8988T (cell line): ENCODE measurements at places on chromosomes 6 and 20.
A peak's percentile ranks its signal among the peaks of the same experiment; 100 is the strongest.

DNA sequence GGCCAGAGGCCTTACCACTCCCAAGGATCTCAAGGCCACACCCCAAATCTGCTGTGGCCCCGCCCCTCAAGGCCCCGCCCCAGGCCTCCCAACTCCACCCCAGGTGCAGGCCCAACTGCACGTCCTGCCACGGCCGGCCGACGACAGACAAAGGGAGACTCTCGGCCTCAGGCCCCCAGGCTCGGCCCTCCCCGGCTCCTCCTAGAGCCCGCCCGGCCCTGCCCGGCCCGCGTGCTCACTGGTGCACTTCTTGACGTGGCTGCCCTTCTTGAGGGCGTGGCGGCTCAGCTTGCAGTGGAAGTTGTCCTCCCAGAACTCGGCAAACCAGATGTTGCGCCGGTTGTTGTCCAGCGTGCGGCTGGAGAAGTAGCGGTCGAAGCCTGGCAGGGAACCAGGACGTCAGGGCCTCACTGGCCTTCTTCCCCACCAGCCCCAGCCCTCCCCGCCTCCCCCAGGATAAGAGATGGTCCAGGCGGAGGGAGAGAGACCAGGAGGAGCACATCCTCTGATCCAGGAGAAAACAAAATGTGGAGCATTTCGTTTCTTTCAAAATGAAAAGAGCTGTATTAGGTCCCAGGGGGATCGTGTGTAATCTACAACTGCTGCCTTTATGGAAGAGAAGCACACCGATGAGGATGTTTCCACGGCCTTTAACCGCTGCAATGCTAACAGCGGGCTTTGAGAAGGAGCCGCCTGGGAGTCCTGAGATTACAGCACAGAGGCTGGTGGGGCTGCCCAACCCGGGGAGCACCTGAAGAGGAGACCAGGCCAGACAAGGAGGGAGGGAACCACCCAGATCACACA is 89.4 kb downstream of the GRM4 start:
- no peak for DNase-seq

GRCh38 chr20:47315339-47316056 is 41.0 kb downstream of the ZMYND8 start:
- DNase-seq: peak; percentile 42

DNA sequence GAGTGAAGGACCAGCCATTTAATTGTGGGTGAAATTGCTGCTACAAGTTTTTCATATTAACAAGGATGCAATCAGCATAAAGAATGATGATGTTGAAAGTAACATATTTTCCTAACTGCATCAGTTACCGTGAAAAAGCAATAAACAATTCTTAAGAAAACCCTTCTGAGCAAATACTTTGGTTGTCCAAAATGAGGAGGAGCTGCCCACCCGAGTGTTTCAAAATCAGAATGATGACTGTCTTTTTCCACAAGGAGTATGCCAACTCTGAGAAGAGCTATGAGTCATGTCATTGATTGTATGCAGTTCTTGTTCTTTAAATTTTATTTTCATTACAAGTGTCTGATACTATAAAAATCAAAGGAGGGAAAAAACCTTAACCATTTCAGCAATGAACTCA is 470.5 kb downstream of the COL12A1 start:
- no peak for DNase-seq

GRCh38 chr6:95203153-95203754 is 374.1 kb upstream of the MANEA start:
- DNase-seq: no peak

GRCh38 chr6:144158133-144158532 is 7.8 kb downstream of the STX11 start:
- DNase-seq: peak; percentile 32

- no peak for DNase-seq
Measured at GRCh38 chr6:15712797-15713196, 50.0 kb upstream of the DTNBP1 start.

GRCh38 chr20:20201124-20201523 is 148.8 kb downstream of the CFAP61 start:
- DNase-seq: no peak

DNA sequence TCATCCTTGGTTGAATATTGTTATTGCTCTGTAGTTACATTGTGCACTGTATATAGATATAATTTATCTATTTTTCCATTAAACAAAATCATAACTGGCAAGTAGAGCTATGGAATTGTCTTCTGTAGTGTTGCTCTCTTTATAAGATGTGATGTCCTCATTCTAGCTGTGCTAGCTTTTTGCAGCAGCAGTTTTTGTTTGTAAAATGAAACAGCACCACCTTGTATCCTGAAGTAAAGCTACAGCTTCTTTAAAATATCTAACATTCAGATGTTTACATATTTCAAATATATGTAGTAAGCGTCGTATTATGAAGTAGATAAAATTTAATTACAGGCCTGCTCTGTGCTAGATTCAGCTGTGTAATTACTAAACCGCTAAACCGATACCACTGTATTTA is 328.8 kb upstream of the MANEA start:
- no peak for DNase-seq

GRCh38 chr6:154386848-154387717 is 30.5 kb upstream of the IPCEF1 start:
- no peak for DNase-seq

DNA sequence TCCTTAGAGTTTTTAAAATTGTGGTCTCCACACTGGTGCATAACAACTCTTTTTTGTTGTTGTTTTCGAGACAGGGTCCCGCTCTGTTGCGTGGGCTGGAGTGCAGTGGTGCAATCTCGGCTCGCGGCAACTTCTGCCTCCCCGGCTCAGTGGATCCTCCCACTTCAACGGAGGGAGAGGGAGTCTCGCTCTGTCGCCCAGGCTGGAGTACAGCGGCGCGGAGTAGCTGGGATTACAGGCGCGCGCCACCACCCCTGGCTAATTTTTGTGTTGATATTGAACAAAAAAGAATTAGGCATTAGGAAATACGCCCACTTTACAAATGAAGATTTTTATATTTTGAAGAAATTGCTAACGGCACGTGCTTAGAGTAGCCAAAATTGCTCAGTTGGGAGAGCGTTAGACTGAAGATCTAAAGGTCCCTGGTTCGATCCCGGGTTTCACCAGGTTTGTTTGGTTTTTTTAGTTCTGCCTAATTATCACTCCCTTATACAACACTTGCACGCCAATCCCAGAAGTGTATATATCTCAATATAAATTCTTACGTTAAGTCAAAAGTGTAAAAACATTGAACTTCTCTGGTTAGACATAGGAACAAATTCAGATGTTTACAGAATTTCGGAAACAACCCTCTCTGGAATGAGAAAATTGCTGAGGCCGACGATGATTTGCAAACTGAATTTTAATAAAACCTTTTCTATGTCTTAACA is 159.6 kb downstream of the TRIM27 start:
- DNase-seq: no peak

DNA sequence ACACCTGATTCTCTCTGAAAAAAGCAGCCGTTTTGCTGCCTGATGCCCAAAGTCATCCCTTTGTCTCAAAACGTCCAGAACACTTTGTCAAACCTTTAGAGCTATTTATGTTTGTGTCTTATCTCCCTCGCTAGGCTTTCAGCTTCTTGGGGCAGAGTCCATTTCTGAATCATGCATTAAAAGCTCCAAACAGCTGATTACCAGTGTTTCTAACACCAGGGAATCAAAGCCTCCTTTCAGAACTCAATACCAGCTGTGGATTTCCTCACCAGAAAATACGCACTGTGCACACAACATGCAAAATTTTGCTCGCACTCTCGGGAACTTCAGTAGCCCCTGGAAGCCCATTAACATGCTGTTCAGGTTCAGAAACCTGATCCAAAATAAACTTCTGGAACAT is 333.3 kb downstream of the HACE1 start:
- no peak for DNase-seq

DNA sequence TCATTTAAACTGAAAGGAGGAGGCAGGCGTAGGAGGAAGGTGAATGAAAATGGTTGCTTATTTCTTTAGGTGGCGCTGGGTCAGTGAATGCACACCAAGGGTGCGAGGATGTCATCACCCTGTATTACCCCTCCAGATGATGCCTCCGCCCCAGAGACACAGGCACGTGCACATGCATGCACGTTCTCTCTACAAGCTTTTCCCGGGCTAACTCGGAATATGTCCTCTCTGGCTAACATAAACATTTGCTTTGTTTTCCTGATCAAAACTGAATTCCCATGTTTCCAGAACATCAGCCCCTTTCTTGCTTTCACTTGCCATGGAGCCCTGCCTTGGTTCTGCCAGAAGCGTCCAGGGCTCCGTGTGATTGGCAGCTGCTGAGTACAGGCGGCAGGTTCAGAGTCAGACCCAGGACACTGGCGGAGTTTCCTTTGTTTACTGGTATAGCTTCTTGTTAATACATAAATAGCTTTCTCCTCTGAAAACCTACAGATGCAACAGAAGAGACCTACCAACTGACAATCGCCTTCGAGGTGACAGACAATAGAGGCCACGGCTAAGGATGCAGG is 131.2 kb upstream of the RPS6KA2 start:
- DNase-seq: no peak

GRCh38 chr6:53898026-53898795 is 103.4 kb downstream of the LRRC1 start:
- DNase-seq: no peak

DNA sequence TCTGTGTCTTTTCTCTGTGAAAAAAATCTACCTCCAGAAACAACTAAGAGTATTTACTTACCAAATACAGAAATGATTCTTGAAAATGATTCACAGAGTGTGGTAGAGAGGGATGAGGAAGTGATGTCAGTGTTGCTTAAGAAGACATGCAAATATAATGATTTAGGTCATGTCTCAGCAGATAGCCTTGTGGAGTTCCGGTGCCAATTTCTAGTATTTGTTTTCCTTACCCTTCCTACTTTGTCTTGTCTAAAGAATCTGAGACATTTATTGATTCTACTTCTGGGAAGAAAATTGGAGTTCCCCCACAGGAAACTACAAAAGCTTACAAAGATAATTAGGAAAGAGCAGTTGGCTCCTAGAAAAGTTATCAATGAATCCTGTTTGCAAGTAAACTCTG is 68.8 kb downstream of the GJA1 start:
- DNase-seq: no peak

GRCh38 chr20:44133424-44133823 is 53.6 kb downstream of the JPH2 start:
- DNase-seq: no peak

DNA sequence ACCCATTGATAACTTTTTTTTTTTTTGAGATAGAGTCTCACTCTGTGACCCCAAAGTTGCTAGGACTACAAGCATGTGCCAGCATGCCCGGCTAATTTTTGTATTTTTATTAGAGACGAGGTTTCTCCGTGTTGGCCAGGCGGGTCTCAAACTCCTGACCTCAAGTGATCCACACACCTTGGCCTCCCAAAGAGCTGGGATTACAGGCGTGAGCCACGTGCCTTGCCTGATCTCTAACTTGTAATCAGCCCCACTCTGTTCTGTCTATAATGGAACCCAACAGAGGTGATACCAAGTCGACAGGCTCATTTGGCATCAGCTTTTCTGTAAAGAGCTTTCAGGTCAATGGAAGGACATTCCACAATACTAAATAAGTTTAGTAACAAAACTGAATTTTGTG is 99.4 kb downstream of the HFE start:
- no peak for DNase-seq

DNA sequence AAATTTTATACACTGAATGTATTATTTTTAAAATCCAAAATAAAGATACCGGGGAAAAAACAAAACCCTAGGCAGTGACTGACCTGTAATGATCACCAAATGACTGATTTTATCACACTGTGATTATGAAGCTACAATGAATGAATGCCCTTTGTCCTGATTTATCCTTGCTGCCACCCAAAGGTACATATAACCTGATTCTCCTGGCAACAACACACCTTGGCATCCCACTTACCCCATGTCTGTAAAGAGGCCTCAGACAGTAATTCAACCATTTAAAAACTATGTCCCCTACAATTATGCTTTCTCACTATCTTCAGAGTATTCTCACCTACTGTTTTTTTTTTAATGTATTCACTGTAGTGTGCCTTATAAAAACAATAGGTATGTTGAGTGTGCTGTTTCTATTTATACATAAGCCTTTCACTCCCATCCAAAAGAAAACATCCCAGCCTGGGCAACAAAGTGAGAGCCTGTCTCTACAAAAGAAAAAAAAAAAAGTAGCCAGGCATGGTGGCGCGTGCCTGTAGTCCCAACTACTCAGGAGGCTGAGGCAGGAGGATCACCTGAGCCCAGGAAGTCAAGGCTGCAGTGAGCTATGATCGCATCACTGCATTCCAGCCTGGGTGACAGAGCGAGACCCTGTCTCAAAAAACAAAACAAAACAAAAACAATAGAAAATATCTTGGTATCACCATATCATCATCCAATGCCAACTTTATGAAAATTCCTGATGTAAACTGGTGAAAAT is 21.7 kb downstream of the B4GALT5 start:
- no peak for DNase-seq

GRCh38 chr6:20334334-20334733 is 67.3 kb upstream of the E2F3 start:
- DNase-seq: no peak

DNA sequence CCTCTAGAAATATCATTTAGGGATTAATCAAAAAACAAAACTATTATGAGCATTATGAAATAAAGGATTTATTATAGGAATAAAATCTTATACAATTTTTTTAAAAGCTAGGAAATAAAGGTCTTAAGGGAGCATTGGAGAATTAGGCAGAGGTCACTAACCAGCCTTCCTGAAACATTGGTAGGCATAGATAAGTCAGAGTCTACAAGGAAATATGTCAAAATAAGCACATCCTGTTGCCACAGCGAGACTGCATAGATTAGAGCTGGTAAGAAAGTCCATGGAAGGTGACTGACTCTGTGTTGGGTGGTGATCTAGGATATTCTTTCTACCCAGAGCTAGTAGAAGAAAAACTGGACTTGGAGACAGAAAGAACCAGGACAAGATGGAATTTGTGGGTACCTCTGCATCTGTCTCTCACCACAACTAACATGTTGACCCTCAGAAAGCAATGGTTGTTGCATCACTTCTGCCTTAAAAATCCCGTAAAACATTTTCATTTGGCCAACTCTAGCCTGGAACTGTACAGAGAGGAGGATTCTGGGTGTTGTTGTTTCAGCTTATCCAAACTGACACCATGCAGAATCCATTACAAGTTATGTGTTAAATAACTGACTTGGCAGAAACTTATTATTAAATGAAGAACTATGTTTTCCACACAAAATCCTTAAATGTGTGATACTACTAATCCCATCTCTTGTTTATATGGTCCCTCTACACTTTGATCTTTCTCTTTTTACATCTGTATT is 77.1 kb downstream of the FBXO5 start:
- DNase-seq: no peak

DNA sequence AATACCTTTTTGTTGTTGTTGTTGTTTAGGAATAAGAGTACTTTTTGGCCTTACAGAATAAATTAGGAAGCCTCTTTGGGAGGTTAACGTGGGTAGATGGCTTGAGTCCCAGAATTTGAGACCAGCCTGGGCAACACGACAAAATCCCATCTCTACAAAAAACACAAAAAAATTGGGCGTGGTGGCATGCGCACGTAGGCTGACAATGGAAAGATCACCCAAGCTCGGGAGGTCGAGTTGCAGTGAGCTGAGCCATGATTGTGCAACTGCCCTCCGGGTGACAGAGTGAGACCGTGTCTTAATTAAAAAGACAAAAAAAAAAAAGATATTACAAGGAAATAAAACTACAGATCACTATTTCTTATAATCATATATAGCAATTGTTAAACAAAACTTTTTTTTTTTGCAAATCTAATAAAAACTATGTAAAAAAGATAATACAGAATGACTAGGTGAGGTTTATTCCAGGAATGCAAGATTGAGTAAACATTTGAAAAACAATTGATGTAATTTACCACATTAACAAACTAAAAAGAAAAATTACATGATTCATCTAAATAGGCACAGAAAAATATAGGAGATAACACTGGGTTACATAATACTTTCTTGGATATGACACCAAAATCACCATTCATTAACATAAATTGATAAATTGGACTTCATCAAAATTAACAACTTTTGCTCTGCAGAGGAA is 43.6 kb upstream of the ASCC3 start:
- DNase-seq: no peak
